ENCODE measurements at places on chromosomes 11 and 22.

GRCh38 chr11:10274726-10275125, 19.3 kb downstream of the SBF2 start:
- no peak for DNase-seq

DNA sequence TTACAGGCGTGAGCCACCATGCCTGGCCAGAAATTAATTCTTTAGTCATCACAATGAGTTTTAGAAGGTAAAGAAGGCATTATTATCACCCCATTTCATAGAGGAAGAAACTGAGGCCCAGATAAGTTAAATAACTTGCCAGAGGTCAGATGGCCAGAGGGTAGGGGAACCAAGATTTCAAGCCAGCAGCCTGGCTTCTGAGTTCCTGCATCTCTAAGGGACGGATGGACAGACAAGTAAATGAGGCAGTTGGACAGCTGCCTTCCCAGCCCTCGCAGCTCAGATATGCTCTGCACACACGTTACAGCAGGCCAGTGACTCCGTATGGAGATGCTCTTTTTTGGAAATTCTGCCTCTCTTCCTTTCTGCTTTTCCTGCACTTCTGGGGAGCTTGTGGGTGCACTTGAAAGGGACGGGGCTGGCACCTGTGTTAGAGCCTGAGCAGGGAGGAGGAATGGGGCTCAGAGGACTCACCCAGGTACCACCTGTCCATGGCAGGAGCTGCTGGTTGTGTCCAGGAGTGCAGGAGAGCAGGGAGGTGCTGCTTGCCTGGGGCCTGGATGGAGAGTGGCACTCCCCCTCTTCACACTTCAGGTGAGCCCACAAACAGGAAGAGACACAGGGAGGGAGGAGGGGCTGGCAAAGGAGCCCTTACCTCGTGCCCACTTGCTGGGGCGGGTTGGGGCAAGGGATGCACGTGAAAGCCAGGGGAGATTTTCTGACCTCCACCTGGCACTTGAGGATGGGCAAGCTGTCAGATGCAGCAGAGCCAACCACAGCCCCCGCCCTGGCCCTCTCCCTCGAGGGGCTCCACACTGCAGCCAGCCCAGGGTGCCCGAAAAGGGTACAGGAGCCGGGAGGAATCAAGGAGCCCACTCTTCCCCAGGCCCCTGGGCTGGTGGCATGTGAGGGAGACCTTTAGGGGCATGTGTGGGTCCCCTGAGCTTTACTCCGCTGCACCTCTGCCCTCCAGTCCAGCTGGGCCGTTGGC, 3.3 kb upstream of the FXYD2 start:
- no peak for DNase-seq

DNA sequence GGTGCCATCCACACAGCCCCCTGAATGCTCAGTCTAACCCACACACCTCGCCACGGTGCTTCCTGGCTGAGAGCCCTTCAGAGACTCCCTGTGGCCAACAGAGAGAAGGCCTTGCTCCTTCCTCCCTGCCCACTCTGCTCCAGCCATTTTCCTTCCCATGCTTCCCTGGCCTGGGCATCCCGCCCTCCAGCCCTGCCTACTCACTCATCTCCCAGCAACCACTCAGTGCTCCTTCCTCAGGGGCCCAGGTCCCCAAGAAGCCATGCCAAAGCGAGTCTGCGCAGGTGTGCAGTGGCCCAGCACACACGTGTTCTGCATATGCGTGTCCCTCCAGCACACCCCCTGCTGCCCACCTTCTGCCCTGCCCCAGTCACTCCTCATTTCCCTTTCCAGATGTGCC, 56.4 kb downstream of the NECTIN1 start:
- no peak for DNase-seq

DNA sequence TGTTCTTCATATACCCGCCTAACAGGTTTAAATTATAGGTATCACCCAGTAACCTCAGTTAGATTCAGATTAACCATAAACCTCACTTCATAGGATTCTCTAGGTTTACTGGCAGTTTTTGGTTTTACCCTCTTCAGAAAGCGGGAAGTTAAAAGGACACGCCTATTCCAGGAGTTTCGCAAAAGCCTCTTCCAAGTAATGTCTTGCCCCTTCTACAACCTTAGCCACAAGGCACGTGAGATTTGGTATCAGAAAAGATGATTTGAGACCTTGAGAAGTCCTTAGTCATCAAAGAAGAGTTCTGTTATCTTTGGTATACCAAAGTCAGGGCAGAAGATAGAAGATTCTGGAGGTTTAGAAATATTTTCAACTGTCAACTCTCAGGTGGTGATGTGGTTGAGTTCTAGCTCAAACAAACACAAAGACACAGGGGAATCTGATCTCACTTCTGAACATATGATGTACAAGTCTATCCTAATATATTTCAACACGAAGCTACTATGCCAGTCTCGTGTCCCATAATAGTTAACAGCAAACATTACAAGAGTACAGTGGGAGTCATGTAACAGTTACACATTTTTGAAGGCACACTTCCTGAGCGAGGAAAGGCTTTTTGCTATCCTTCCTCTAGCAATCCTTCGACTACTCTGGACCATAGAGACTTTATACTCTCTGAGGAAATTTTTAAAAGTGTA, 103.5 kb downstream of the USP35 start:
- DNase-seq, result no peak

GRCh38 chr22:27903805-27904473, 15.1 kb downstream of the PITPNB start:
- no peak for DNase-seq

GRCh38 chr11:101345891-101346290, 216.3 kb upstream of the PGR start:
- DNase-seq, result no peak
